ENCODE measurements at places on chromosomes 12 and 14.
A peak's percentile ranks its signal among the peaks of the same experiment; 100 is the strongest.

DNA sequence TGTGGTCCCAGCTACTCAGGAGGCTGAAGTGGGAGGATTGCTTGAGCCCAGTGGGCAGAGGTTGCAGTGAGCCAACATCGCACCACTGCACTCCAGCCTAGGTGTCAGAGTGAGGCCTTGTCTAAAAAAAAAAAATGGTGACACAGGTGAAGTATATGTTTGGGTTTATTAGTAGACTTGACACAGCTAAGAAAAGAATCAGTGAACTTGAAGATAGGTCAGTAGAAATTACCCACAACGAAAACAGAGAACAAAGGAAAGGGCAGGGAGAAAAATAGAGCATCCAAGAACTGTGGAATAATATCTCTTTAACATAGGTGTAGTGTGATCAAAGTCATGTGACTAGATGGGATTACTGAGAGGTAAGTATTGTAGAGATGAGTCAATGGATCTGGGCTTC, 23.7 kb downstream of the ATF1 start:
- DNase-seq: no peak

DNA sequence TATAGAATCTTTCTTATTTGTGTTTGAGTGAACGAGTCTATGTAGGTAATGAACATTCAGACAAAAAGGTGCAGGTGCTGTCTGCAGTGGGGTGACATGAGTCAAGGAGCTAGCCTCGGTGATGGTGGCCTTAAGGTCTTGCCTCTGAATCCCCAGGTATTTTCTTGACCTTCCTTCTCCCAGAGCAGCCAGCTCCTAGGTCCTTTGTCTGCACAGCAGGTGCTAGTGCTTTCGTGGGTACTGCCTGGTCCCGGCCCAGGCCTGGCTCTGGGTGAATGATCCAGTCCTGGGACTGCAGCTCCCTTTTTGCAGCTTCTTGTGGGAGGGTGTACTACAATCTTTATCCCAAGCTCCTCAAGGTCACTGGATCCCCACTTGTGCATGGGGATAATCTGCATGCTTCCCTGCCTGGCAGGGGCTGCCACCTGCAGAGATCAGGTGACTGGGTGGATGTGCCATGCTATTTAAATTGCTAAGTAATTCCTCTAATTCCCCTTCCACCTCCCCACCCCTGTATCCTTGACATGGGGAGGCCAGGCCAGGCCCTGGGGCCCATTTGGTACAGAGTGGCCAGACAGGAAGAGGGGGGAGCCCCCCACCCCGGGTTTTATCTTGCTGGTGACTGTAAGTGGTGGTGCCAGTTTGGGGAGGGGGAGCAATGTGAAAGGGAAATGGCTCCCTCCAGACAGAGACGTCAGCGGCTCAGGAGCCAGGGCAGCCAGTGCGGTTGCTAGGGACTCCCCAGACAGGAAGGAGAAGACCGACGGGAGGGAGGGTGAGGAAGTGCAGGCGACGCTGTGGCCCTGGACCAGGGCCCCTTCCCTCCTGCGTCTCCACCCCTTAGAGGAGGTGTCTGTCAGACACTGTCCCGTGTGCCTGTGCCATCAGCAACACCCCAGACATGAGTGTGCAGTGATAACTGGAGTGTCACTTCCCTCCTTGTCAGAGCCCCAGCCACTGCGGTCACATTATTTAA, 6.7 kb downstream of the VASH1 start:
- peak; percentile 43 for DNase-seq

- no peak for DNase-seq
Observed at GRCh38 chr12:55955800-55956508, 9.9 kb downstream of the PMEL start.

GRCh38 chr12:112148031-112148513, 22.7 kb downstream of the TRAFD1 start:
- DNase-seq: no peak

- no peak for DNase-seq
Observed at GRCh38 chr14:98161356-98161755, 1110.6 kb downstream of the BCL11B start.

DNA sequence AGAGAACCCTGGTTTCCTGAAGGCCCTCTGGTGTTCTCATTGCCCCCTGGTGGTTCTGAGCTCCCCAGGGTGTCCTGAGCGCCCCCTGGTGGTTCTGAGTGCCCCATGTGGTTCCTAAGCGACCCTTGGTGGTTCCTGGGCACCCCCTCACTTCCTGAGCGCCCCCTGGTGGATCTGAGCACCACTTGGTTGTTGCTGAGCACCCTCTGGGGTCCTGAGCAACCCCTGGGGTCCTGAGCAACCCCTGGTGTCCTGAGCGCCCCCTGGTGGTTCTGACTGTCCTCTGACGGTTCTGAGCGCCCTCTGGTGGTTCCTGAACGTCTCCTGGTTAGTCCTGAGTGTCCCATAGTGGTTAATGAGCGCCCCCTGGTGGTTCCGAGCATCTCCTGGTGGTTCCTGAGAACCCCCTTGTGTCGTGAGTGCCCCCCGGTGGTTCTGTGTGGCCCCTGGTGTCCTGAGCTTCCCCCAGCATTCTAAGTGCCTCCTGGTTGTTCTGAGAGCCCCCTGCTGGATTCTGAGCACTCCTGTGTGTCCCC, 568.3 kb downstream of the TMEM121 start:
- DNase-seq: no peak

GRCh38 chr12:68794653-68795251, 13.2 kb upstream of the MDM2 start:
- no peak for DNase-seq

- DNase-seq: no peak
Observed at GRCh38 chr12:10088031-10088430, 10.8 kb downstream of the CLEC1A start.
